SIG-M5 (cell line): ENCODE measurements at places on chromosomes 1 and 21.

DNA sequence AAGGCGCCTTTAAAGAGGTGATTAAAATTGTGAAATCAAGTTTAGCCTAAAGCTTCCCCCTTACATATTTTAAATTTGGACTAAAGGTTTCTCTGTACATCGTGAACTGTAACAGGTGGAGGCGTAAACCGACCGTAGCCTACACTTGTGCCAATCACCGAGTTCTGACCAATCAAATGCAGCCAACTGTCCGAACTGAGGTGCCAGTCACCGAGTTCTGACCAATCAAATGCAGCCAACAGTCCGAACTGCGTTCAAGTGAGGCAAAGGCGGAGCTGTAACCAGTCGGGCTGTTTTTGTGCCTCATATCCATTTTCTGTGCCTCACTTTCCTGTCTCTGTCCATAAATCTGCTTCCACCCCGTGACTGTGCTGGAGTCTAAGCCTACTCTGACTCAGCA is 7.4 kb downstream of the TFF1 start:
- no peak for DNase-seq

GRCh38 chr1:109884242-109884891 is 26.3 kb upstream of the CSF1 start:
- no peak for DNase-seq

DNA sequence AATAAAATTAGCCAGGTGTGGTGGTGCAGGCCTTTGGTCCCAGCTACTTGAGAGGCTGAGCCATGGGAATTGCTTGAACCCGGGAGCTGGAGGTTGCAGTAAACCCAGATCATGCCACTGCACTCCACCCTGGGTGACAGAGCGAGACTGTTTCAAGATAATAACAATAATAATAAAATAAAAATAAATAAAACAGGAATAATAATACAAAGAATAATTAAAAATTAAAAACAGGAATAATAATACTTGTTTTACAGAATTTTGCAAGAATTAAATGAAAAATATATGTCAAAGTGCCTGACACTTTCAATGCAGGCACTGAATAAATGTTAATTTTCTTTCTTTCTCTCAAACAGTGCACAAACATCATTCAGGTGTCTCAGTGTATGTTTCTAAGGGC is 26.5 kb upstream of the CTH start:
- no peak for DNase-seq

DNA sequence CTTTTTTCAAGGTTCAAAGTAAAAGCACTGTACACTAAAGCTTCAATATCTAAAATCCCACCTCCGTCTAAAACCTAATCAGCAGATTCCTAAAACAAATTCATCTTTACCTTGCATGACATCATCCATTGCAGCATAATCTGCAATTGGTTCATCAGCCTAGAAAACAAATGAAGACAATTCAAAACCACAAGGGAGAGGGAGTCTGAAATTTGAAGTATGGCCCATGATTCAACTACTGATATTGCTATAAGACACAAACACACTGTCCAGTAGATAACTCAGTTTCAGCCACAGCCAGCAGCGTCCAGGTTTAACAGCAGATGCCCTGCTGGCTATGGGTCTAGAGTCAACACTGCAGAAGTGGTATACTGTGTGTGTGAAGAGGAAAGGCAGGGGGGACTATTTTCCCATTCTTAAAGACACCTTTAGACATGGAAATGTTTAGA is 17.9 kb upstream of the RAP1GAP start:
- DNase-seq, result no peak

DNA sequence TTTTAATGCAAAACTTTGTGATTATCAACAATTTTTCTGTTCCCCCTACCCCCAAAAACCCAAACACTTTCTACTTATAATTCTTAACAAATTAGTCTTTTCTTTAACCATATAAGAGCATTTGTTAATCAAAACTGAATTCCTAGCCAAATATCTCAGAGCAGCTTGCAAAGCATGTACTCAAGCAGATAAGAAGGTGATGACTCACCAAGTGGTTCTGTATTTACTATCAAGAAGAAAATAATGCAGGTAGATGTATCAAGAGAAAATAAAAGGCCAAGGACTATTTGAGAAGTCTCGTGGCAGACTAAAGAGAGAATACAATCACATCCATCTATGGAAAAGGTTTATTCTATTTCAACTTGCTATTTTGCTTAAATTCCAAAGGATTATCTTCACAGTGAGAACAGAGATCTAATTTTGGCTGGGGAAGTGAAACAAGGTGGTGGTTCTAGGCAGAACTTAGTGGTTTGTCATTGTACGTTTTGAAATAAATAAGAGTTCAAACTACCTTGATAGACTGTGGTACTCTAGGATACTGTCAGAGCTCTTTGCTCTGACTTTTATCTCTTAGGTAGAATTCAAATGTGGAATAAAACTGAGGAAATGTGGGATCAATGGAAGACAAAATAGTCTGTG is 94.7 kb upstream of the NRIP1 start:
- DNase-seq, result no peak

- DNase-seq, result no peak
Measured at GRCh38 chr1:229993060-229993459, 74.0 kb upstream of the GALNT2 start.

DNA sequence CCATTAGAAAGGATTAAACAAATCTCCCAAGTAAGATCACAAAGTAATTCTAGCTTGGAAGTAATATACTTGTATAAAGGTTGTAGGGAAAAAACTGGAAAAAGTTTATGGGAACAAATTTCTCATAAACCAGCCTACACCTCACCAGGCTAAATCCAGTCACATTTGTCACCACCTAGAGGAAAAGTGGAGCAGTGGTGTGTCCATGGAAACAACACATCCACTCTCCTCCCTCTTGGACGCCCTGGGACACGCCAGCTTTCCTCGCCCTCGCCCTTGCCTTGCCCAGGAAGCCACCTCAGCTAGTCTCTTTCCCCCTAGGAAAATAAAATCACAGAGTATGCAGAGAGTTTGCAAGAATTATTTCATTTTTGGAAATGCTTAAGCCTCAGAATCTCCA is 2.2 kb downstream of the PALMD start:
- DNase-seq, result no peak

DNA sequence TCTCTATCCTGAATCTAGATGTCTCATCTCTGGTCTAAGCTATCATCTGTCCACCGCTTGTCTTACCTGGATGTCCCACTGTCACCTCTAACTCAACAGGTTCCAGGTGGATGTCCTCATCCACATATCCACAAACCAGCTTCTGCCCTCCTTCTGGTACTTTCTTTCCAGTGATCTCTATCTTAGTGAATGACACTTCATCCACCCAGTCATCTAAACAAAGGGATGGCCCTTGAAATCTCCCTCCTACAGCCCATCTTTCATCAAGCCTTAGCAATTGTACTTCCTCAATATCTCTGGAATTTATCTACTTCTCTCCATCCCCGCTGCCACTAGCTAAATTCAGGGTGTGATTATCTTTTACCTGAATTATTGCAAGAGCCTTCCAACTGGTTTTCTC is 33.9 kb upstream of the SERBP1 start:
- no peak for DNase-seq

GRCh38 chr1:23799570-23800399 is 769 bp downstream of the GALE start:
- DNase-seq, result no peak

GRCh38 chr1:182395906-182396305 is 4.3 kb upstream of the GLUL start:
- DNase-seq, result no peak

DNA sequence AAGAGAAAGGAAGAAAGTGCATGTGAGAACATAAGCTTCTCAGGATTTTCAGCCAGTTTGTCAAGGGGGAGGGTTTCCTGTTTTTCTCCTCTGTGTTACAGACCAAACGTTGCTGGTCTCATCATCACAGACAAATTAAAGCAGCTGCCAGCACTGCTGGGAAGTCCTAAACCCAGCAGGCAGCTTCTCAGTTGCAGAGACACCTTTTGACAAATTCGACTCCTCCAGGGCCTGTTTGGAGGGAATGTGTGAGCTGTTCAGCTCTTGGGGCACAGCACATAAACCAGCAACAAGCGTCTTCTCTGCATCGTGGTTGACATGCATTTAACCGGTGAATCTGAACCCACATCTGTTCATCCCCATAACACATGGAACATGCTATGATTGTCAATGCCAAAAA is 454.6 kb upstream of the RUNX1 start:
- no peak for DNase-seq

DNA sequence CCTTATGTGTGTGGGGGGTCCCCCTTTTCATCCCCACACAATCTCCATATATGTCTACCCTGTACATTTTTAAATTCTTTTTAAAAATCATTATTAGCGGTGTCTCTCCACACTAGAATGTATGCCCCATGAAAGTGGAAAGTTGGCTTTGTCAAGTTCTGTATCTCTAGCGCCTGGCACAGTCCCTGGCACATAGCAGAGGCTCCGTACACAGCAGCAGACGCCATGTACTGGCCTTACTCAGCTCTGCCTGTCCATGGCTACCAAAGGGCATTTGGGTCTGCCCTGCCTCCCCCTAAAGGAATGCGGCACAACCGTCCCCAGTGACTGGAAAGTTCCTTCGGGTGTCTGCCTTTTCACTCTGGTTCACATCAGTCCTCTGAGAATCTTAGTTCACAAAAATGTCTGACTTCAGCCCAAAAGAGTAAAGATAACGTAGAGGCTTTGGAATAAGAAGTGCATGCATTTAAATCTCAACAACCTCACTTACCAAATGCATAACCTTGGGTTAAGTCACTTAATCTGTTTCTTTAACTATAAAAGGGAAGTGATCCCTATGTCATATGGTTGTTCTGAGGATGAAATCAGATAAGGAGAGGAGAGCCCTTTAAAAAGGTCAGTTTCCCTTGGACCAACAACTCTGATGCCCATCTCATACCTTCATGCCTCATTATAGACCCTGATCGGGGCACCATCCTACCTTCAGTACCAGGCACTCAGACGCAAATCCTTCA is 61.1 kb downstream of the CD46 start:
- no peak for DNase-seq
